ENCODE measurements at places on chromosomes 2 and 18.

DNA sequence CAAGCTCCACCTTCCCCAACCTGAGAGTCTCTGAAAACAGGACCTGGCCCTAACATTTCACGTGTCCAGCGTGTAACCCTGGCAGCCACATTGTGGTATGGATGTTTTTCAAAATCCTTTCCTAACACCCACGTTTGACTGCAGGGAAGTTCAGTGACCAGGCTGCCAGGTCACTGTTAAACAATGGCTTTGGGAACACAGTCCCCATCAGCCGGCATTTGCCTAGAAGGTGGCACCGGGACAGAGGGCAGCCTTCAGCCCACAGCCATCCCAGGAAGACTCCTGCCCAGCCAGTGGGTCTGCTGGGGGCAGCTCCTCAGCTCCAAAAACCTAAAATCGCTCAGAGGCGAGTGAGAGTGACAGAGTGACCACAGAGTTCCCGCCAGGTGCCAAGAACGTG lies 140.2 kb downstream of the SH3BP4 start:
- DNase-seq: no peak

- DNase-seq: no peak
These were observed 143.1 kb upstream of the FBXO11 start for GRCh38 chr2:48049371-48049770.

GRCh38 chr18:49212819-49213218 lies 247.6 kb downstream of the DYM start:
- no peak for DNase-seq

GRCh38 chr2:219576505-219577388 lies 4.6 kb downstream of the INHA start:
- DNase-seq: no peak

GRCh38 chr2:155583674-155584195 lies 748.8 kb downstream of the NR4A2 start:
- no peak for DNase-seq

DNA sequence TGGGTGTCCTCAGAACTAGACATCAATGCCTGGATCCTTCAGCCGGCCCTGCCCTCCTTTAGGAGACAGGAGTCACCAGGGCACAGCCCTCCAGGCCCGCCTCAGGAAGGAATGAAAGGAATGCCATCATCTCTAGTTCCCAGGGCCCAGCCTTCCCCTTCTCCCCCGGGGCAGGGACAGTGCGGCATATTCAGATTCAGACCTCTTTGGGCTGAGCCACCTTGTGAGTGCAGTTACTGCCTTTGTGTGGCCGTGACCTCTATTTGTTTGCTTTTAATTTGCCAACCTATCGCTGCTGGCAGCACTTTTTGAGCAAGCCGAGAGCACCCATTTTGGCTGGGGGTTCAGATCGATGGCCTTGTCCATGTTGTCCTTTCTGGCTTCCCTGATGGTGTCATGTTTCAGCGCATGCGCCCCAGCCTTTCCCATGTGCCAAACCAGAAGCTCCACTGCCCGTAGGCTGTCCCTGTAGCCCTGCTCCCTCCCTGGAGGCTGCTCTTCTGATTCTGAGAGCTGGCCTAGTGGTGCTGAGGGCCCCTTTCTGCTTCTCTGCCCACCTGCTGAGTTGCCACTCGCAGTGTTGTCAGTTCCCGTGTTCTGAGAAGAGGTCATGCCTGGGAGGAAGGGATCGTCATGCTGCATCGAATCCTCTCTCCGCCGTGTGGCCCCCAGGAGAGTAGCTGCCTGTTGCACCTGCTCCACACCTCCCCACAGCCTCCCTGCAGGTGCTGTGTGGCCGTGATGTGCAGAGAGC lies 10.9 kb downstream of the ANKRD23 start:
- DNase-seq: no peak

GRCh38 chr2:181972431-181973170 lies 13.1 kb upstream of the PPP1R1C start:
- no peak for DNase-seq

DNA sequence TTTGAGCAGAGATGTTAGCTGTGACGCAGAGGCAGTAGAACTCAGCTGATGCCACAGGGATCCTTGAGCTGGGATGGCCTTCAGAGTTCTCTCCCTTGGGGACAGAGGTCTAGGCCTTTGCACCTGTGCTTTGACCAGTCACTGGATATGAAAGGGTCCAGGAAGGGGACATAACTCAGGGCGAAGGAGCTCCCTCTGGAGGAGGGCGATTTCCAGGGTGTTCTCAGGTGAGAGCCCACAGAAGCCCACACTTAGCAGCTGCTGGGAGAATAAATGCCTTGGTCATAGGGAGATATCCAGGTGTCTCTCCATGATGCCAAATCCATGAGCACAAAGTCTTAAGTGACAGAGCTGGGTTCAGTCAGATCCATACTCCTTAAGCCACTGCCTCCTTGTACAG lies 369.2 kb downstream of the NYAP2 start:
- DNase-seq: no peak

GRCh38 chr2:16239296-16239850 lies 299.0 kb downstream of the MYCN start:
- no peak for DNase-seq

- DNase-seq: no peak
These were observed 22.6 kb downstream of the CAPN13 start for GRCh38 chr2:30784682-30785081.

DNA sequence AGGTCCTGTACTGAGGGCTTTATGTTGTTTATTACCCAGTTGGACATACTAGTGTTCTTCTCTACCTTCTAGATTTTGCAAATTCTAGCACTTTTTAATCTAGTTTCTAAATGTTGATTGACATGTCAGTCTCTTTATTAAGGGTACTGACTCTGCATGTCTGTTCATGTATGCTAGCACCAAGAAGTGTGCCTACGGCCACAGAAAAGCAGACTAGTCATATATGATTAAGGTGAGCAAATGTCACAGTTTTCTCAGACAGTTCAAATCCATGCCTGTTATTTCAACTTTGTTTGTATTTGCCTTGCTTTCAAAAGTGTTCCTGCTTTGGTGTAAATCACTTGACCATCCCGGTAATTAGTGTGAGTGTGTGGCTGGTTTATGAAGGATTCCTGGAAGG lies 145.0 kb upstream of the DSEL start:
- DNase-seq: no peak

DNA sequence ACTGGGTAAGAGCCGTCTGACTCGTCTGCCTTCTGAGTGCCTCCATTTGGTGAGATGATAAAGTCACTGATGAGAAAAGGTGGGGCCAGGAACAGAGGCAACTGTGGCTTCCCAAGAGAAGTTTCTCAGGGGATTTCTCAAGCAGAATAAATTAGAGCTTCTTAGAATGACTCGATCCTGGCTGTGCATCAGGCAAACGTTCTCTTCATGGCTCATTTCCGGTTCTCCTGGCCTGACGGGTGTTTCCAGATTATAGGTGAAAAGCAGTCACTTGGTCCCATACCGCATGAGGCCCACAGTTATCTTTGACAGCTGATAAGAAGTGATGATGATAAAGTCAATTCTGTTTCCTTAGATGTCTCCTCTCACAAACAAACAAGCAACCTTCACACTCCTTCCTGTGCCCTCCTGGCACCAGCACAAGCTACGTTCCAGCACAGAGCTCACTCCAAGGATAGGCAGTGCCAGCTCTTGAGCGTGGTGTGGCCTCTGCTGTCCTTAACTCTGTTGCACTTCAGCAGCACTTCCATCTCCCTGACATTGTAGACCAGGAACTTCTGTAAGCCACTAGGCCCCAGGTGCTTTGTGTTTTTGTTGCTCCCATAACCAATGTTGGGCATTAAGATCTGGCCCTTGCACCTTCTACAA lies 37.8 kb upstream of the KCNF1 start:
- no peak for DNase-seq

DNA sequence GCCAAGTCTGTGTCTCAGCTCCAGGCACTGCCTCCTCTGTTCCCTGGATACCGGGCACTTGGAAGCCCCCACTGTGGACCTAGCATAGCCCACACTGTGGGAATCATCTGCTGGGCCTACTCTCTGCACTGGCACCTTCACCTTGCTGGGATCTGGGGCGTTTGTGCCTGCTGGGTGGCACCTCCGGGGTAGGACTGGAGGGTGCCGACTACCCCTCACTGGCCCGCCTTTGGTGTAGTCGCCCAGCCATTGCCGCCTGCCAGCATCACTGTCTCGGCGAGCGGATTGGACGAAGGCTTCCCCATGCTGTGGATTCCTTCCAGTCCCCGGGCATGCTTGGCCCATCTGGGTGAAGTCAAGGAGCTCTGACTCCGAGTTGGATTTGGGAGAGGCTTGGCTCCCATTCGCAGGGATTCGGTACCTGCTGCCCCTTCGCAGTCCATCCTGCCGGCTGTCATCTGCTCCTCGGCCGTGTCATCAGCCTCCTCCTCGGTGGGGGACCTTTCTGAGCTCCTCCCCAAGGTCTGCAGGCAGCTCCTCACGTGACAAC lies 180.6 kb upstream of the HDAC4 start:
- no peak for DNase-seq

- no peak for DNase-seq
These were observed 24.4 kb upstream of the GPR39 start for GRCh38 chr2:132392221-132392620.

GRCh38 chr2:88831792-88832248 lies 140.3 kb downstream of the RPIA start:
- no peak for DNase-seq

DNA sequence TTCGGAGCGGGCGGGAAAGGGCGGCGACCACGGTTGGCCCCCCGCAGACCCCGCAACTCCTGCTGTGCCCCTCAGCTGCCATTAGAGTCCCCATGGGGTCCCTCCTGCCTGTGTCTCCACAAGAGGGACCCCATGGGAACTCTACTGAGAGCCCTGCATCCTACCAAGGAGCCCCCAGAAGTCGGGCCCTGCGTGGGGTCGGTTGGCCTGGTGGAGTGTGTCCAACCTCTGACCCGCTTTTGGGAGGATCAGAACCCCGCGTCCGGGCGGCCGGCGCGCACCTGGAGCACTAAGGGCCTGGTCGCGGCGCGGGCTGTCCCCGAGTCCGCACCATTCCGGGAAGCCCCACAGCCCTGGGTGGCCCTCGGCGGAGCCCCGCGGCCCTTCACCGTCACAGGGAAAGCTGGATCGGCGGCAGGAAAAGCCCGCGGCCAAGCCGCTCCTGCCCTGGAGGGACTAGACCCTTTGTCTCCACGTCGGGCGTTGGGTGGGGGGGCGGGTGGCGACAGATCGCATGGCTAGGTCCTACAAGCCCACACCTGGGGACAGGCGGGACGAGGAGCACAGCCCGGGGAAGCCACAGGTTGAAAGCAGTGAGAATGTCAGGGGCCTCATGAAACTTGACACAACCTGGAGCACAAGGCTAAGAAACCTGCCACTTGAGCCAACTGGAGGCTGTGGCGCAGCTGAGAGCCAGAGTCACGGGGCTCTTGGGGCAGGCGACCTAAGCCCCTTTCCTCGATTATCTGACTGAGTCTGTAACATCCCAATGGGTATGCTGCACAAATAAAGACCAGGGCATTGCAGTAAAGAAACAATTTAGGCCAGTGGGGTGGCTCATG lies 11.2 kb upstream of the CXXC1 start:
- DNase-seq: no peak

- no peak for DNase-seq
These were observed 793.0 kb upstream of the ACVR2A start for GRCh38 chr2:147051814-147052213.

DNA sequence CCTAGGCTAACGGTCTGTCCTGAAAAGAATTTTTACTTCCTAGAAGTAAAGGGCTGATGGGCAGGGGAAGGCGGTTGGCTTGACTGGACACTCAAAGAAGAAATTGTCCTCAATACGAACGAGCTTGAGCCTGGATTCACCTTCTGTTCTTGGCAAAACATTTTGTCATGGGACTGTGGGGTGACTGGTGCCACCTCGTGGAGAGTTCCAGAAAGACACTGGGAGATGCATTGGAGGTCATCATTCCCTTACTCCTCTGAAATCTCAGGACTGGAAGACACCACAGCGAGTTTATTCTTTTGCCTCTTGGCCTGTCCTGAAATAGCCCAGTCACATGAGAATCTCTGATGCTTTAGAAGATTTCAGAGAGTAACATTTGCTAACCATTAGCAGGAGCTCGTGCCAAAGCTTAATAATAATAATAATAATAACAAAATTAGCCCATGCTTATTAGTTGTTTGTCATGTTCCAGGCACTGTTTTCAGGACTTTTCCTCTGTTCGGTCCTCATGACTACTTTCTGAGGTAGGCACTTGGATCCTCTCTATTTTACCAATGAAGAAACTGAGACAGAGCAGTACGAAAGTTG lies 44.5 kb downstream of the TMEM182 start:
- DNase-seq: no peak

GRCh38 chr18:55634545-55634944 lies 46.6 kb upstream of the TCF4 start:
- no peak for DNase-seq

- no peak for DNase-seq
These were observed 24.3 kb upstream of the VIT start for GRCh38 chr2:36672199-36672598.

- no peak for DNase-seq
These were observed 107.6 kb upstream of the MSH6 start for GRCh38 chr2:47675196-47675825.

DNA sequence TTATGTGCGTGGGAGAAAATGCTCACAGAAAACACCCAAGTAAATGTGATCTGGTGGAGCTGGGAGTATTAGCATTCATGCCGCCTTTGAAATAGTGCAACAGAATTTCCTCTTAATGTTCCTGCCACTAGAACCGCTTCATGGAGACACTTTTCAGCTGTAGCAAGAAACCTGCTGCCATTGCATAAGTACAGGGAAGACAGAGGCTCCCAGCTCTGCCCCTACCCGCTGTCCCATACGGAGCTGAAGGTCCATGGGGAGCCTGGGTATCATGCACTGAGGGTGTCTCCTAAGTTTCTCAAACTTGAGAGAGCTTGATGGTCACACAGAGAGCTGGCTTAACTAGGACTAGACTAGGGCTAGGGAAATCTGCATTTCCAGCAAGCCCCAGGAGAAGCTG lies 49.6 kb downstream of the CRIM1 start:
- DNase-seq: no peak

DNA sequence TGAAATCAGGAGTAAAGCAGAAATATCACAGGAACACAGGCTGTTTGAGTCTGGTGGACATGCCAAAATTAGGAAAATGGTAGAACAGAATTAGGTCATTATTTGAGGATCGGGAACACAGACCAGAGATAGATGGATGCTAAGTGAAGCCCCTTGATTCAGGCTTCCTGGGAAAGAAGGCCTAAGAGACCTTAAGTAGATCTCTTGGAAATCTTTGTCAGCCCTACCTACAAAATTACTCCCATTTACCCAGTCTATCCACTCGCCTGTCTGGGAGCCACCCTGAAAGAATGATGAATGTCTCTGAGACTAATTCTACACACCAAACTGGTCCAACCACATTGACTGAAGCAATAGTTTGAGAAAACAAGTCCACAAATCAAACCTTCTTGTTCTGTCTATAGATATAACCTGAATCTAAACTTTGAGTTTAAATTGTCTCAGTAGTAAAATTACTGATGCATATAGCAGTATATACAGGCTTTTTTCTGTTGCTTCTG lies 36.6 kb upstream of the TANK start:
- no peak for DNase-seq

DNA sequence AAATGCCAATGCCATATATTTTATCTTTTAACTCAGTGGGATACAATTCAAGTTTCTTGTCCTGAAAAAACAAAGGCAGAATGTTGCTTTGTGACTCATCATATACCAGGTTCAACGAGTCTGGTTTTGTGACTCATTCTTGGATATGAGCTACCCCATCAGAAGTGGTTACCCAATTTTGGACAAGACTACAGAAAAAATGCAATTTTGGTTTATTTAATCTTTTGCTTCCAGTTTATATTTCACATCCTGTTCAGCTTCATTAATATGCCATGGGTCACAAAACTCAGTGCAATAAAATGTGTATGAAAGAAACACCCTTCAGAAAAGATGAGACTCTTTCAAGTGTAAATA lies 25.0 kb downstream of the FN1 start:
- DNase-seq: no peak
